ENCODE measurements at places on chromosomes 2 and 18.

GRCh38 chr2:143336719-143337210 is 207.5 kb downstream of the ARHGAP15 start:
- no peak for DNase-seq

- no peak for DNase-seq
Observed at GRCh38 chr2:20300656-20301055, 50.0 kb downstream of the PUM2 start.

DNA sequence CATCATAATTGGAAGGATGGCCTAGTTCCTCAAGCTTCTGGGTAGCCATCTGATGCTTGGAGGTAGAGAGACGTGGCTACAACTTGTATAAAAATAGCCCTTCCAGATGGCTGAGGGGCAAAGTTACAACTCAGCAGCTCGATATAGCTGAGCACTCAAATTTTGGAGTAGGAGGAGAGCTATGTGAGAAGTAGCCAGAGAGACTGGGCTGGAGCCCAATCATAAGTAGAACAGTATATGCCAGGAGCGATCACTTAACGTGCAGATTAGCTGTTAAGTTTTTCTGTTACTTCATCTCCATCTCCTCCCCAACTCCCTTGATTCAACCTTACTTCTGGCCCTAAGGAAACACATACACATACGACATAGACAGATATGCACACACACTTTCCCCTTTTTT is 28.8 kb downstream of the CNRIP1 start:
- no peak for DNase-seq

GRCh38 chr2:45867349-45867748 is 215.9 kb downstream of the PRKCE start:
- no peak for DNase-seq

DNA sequence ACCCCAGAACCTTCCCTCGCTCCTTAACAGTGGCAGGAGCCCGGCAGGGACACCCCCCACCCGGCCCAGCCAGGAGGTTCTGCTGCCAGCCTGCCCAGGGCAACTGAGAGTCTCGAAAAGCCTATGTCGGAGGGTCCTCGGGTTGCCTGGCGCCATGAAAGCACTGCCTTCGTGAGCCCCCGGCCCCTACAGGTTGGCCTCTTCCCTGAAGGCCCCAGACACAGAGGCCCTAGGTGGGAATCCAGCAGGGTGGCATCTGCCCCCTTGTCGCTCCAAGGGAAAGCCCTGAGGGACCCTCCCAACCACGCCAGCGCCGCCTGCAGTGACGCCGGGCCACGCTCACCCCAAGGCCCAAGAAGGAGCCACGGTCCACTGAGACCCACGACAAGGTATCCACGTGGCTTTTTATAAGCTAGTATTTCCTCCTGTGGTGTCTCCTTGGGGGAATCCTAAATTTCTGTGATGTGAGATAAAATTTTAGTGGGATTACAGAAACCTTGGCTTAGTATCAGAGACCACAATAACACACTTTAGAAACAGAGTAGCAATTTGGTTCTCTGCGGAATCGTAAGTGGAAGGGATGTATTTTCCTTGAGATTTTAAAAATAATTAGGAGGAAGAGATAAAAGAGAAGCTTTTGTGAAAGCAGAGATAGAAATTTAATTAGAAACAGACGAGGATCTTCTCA is 138.9 kb downstream of the HDAC4 start:
- no peak for DNase-seq

- DNase-seq, result no peak
Observed at GRCh38 chr2:204913312-204913711, 368.0 kb downstream of the PARD3B start.

GRCh38 chr2:174641168-174641567 is 43.6 kb upstream of the WIPF1 start:
- no peak for DNase-seq

GRCh38 chr2:203893840-203894239 is 26.3 kb downstream of the CTLA4 start:
- DNase-seq, result no peak

DNA sequence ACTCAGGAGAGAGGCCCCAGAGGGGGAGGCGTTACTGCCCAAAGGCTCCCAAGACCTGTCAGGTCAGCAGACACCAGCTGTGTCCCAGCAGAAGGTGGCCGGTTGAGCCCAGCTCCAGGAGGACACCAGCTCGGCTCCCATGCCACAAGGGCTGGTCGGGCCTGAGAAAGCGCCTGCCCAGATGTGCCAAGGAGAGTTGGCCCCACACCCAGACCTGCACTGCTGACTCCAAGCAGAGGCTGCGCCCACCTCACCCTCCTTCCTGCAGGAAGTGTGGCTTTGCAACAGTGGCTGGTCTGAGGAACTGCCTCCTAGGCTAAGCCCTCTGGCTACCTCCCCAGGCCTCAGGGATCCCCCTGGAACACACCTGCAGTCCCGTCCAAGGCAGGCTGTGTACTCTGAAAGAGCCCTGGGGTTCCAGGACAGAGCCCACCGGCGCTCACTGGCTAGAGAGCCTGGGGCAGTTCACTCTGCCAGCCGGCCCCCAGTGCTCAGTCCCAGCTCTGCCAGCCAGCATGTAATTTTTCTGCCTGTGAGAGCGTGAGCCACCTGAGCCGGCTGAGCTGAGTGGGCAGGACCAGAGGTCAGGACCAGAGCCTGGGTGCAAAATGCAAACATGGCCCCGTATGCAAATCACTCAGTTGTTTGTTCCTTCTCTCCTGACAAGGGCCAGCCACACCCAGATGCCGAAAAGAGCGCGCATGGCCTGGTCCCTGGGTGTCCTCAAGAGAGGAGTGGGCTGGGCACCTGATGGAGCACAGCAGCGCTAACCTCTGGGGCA is 36.9 kb upstream of the PTMA start:
- DNase-seq, result peak; percentile 63

DNA sequence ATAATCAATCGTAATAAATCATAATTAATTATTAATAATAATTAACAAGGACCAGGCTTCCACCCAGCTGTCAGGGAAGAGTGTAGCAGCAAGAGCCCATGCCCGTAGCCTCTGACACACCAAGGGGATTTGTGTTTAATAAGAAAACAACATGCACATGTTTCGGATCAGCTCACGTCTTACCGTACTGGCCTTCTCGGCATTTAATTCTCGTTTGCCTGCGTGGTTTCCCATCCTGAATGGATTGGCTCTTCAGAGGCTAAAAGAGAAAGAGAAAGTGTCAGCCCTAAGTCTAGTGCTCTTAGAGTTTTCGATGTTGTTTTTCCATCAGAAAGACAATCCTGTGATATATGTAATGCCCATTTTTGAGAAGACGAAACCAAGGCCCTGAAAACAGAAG is 27.6 kb downstream of the MBP start:
- no peak for DNase-seq

GRCh38 chr18:64982414-64983055 is 768.3 kb upstream of the CDH7 start:
- DNase-seq, result no peak

- no peak for DNase-seq
Observed at GRCh38 chr2:64145714-64146113, 1.5 kb upstream of the PELI1 start.

GRCh38 chr2:226526716-226527115 is 272.9 kb downstream of the IRS1 start:
- no peak for DNase-seq

- no peak for DNase-seq
Observed at GRCh38 chr18:45464619-45465018, 150.7 kb upstream of the SLC14A2 start.

DNA sequence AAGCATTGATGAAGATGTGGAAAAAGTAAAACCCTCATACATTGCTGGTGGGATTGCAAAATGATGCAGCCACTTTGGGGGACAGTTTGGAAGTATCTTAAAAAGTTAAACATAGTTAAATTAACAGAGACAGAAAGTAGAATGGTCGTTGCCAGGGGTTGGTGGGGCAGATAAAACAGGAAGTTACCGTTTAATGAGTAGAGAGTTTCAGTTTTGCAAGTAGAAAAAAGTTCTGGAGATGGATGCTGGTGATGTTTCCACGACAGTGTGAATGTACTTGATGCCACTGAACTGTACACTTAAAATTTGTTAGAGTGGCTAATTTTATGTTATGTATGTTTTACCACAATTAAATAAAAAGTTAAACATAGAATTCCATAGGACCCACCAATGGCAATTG is 44.5 kb upstream of the EGR4 start:
- no peak for DNase-seq

GRCh38 chr2:205321231-205321630 is 361.1 kb upstream of the NRP2 start:
- DNase-seq, result no peak

- DNase-seq, result no peak
Observed at GRCh38 chr18:75280427-75281280, 70.1 kb downstream of the TSHZ1 start.

- DNase-seq, result no peak
Observed at GRCh38 chr2:154978710-154979109, 280.2 kb downstream of the KCNJ3 start.

DNA sequence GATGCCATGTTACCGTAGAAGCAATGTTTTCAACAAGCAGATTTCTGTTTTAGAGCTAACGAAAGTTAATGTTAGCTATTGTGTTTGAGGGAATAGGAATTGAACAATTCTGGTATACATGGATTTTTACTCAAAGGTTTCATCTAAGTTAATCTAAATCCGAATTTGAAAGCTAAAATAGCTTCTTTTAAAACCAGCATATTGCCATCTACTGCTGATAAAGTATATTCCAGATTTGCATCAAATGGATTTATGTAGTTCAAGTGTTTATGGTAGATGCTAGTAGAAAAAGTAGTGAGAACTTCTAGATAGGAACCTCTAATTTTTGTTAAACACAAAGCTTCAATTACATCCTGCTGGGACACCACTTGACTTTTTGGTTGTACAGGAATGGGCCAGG is 1569.5 kb upstream of the NXPH2 start:
- DNase-seq, result no peak

DNA sequence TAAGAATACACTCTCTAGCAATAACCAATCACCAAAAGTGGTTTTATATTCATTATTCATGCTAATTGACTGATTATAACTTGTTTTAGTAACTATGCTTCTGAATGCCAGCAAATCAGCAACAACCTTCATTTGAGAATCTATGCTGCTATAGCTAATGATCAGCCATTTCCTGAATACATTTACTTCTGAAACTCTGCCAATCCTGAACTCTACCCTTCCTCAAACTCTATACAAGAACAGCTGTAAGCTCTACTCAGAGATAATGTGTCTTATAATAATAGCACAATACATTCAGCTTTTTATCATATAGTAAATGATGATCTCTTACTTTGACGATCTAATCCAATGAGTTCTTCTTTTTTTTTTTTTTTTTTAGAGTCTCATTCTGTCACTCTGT is 85.7 kb upstream of the EPAS1 start:
- DNase-seq, result no peak

DNA sequence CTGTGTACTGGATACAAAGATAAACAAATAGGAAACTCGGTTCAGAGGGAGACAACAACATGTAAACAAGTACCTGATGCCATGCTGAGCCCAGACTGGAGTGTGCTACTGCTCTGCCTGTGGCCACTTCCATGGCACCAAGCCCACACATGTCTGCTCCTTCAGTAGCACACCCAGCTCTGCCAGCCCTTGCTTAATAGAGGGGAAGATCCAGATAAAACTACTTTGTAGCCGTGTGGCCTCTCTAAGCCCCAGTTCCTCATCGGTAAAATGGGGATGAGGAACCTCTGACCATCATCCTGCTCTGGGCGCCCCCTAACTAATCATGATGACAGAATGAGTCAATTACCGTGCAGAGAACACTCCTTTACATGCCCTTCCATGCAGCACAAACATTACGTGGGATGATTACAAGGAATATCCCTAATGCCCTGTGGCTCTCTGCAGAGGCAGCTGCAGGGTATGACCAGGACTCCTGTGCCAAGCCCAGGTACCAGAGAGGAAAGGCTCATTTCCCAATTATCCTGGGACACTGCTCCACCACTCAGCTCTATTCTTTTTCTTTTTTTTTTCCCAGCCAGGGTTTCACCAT is 34.9 kb downstream of the DNMT3A start:
- DNase-seq, result no peak

Measured in GF-D8 (cell line).